Activated B cell treated with CpG ODN at 0.5 μM for 24 hours (primary cell): ENCODE measurements at places on chromosomes 5 and 9. TPM values are rescaled to one million over a fixed set of nuclear protein-coding genes. Genes with fewer than 3 reads are reported as not detected.

Gene PRUNE2
- total RNA-seq, result not detected in 2 replicates

Gene ROPN1L
- 0.49 TPM in 1 of 2 replicates, not detected in the other for total RNA-seq

Gene TRMO
- total RNA-seq, result 25.3 and 32.4 TPM in 2 replicates

Gene CCDC152
- total RNA-seq, result 6.4 and 6.9 TPM in 2 replicates

Gene MYOZ3
- 0.18 TPM in 1 of 2 replicates, not detected in the other for total RNA-seq

Gene BAAT
- not detected in 2 replicates for total RNA-seq

Gene KLHL3
- 5.3 and 5.9 TPM in 2 replicates for total RNA-seq

Gene FBLL1
- 0.20 TPM in 1 of 2 replicates, not detected in the other for total RNA-seq

Gene GLRA1
- not detected in 2 replicates for total RNA-seq

Gene GABRA1
- total RNA-seq, result not detected in 2 replicates

Gene KIAA1958
- total RNA-seq, result 5.8 and 7.4 TPM in 2 replicates

Gene INSL4
- total RNA-seq, result not detected in 2 replicates

Gene SPATA6L
- total RNA-seq, result 0.53 TPM in 1 of 2 replicates, not detected in the other

Gene BSPRY
- 1.1 and 1.3 TPM in 2 replicates for total RNA-seq

Gene PTGS1
- 8.9 and 9.4 TPM in 2 replicates for total RNA-seq

Gene IFNK
- not detected in 2 replicates for total RNA-seq

Gene NPR2
- total RNA-seq, result 4.4 and 4.6 TPM in 2 replicates

Gene CBY3
- total RNA-seq, result not detected in 2 replicates

Gene SPINK1
- total RNA-seq, result not detected in 2 replicates

Gene SPAG8
- 1.8 and 4.0 TPM in 2 replicates for total RNA-seq

Gene FAM163B
- not detected in 2 replicates for total RNA-seq

Gene ENTPD8
- not detected in 2 replicates for total RNA-seq

Gene GBA2
- 93.4 and 104 TPM in 2 replicates for total RNA-seq

Gene ADAMTS13
- total RNA-seq, result 1.9 TPM in 2 replicates

Gene TMEM38B
- total RNA-seq, result 10.9 and 12.7 TPM in 2 replicates

Gene CD72
- total RNA-seq, result 118 and 125 TPM in 2 replicates

Gene ZNF474
- total RNA-seq, result 0.15 TPM in 1 of 2 replicates, not detected in the other

Gene B4GALT1
- 111 and 118 TPM in 2 replicates for total RNA-seq

Gene RLN2
- total RNA-seq, result 1.8 and 1.9 TPM in 2 replicates

Gene HOMER1
- 3.2 and 4.2 TPM in 2 replicates for total RNA-seq

Gene CD14
- total RNA-seq, result 0.54 and 1.2 TPM in 2 replicates

Gene COL5A1
- total RNA-seq, result 0.02 TPM in 1 of 2 replicates, not detected in the other

Gene LOX
- not detected in 2 replicates for total RNA-seq

Gene PCDHGC5
- total RNA-seq, result 0.24 and 0.38 TPM in 2 replicates

Gene RGS7BP
- total RNA-seq, result not detected in 2 replicates

Gene GRHPR
- 315 TPM in 2 replicates for total RNA-seq

Gene ENG
- 4.8 and 6.1 TPM in 2 replicates for total RNA-seq

Gene SH3PXD2B
- total RNA-seq, result 0.02 TPM in 1 of 2 replicates, not detected in the other

Gene LHX3
- total RNA-seq, result 0.17 TPM in 1 of 2 replicates, not detected in the other

Gene LCN9
- total RNA-seq, result not detected in 2 replicates

Gene ANKRD18A
- not detected in 2 replicates for total RNA-seq
